ENCODE measurements at places on chromosomes 3 and 15.

DNA sequence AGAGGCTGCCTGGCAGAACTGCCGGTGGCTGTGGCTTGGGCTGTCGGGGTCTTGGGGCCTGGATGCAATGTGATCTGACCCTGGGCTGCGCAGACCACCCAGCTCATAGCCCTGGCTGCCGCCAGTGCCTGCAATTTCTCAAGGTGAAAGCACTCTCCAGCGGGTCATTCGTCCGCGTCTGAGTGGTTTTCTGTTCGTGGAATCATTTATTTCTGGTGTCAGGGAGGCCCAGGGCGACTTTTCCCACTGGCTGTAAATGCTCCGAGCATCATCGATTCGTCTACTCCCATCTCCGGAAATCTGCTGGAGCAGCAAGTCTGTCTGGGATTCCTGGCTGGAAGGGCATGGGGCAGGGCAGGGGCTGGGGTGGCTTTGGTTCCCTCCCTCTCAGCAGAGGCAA lies 40.6 kb upstream of the ADPGK start:
- DNase-seq, result no peak

- no peak for DNase-seq
Measured at GRCh38 chr3:124364317-124365020, 365.8 kb upstream of the UMPS start.

DNA sequence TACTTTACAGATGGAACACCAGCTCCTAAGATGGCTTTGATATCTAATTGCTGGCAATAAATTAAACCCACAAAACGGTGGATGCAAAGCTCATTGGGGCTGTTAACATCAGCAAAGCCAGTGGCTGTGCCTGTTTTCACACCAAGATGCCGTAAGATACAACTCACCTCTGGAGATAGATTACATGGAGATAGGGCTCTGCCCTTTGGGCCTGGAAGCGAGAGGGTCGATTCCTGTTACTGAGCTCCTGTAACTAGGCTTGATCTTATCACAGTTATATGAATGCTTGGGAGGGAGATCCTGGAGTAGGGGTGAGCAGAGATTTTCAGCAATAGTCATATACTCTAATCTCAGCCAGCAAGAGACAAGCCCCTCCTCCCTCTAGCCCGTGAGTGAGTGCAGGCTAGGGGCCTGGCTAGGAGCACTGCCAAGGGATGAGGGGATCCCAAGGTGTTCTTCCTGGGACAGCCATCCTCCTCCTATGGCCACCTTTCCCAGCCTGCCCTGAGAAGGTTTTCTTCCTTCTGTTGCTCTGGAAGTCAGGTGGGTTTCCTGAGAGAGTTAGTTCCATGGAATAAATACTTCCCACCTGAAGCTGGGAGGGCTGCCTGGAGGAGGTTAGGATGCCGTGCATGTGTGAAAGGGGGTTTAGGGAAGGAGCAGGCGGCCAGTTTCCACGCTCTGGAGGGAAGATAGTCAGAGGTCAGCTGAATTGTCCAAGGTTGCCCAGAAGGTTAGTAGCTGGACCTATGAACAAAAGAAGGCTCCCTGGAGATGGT lies 18.1 kb upstream of the DOCK3 start:
- no peak for DNase-seq

DNA sequence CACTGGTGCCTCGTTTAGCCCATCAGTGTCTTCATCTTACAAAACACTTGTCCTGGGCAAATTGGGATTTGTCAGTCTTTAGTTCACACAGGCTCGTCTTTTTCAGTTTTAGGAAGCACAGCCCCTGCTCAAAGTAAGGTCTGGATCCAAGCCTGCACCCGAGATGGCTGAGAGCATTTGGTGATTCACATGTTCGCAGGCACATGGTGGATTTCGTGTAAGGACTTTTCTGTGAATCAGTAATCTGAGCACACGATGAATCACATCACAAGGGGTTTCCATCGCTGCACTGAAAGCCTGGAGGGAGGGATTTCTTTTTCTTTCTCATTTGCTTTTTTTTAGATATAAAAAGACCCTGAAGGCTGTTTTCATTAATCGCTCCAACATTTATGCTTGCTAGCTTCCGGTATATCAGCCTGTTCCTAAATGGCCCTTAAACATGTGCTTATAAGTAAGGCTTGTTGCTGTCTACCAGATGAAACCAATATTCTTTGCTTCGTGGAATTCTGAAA lies 435.6 kb upstream of the ATP10A start:
- no peak for DNase-seq

- DNase-seq, result no peak
Measured at GRCh38 chr3:109852283-109852682, 514.9 kb upstream of the DPPA4 start.

- no peak for DNase-seq
Measured at GRCh38 chr15:100802421-100803170, 77.0 kb upstream of the ALDH1A3 start.

GRCh38 chr3:137477614-137478013 lies 286.5 kb upstream of the SOX14 start:
- DNase-seq, result no peak

DNA sequence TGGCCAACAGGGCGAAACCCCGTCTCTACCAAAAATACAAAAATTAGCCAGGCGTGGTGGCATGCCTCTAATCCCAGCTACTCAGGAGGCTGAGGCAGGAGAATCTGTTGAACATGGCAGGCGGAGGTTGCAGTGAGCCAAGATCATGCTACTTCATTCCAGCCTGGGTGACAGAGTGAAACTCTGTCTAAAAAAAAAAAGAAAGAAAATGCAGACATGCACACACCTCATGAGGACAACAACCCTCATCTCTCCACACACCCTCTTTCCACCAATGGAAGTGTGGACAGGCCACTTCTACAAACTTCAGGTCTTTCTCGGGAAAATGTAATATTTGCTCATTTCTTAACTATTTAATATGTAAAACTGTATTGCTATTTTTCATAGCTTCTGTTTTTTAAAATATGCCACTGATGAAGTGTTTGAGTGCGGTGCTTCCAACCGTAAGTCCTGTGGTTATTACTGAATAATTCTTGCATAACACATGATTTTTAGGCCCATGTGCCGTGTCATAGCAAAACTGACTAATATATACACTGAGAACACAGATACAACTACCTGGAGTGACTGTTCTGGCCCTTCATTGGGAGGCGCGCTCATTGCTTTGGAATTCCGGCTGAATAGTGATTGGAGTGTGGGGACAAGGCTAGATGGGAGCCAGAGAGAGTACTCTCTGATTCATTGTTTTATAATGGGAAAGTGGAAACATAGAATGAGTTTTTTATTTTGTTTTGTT lies 23.1 kb downstream of the LRRC31 start:
- no peak for DNase-seq

DNA sequence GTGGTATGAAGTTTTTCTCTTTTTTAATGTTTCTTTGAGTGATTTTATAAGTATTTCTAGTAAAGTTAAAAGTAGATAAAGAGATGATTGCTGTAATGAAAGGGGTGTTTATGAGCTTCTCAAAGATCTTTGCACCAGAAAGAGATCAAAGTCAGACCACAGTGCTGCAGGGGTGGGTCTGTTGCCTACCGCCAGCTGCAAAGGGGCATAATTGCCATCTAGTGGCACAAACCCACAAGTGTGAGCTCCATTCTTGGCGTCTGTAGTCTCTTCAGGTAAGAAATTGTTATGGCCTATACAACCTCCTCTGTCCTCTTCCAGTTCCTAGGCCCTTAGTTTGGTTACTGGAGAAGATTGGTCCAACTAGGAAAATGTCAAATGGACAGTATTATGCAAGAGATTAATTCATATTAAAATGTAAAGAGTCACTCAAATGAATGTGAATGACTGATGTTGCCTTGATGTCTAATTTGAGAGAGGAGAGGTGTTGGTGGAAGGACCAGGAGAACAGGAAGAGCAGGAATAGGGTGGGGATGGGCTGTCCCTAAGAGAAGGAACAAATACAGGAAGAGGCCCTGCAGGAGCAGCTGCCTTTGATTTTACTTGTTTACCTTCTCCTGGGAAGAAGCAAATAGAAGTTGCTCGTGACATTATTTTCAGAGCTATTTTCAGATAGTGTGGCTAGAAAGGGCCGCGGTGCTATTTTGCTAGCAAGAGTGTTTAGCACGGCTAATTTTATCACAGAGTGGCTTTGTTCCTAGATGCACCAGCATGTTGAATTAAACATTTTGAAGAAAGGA lies 53.0 kb upstream of the GSK3B start:
- peak; percentile 22 for DNase-seq

GRCh38 chr3:116444115-116444747 lies 1.1 kb downstream of the LSAMP start:
- DNase-seq, result no peak

- DNase-seq, result no peak
Measured at GRCh38 chr3:13025090-13025489, 48.1 kb downstream of the IQSEC1 start.

- no peak for DNase-seq
Measured at GRCh38 chr3:63910001-63910400, 2.2 kb downstream of the SCAANT1 start.

DNA sequence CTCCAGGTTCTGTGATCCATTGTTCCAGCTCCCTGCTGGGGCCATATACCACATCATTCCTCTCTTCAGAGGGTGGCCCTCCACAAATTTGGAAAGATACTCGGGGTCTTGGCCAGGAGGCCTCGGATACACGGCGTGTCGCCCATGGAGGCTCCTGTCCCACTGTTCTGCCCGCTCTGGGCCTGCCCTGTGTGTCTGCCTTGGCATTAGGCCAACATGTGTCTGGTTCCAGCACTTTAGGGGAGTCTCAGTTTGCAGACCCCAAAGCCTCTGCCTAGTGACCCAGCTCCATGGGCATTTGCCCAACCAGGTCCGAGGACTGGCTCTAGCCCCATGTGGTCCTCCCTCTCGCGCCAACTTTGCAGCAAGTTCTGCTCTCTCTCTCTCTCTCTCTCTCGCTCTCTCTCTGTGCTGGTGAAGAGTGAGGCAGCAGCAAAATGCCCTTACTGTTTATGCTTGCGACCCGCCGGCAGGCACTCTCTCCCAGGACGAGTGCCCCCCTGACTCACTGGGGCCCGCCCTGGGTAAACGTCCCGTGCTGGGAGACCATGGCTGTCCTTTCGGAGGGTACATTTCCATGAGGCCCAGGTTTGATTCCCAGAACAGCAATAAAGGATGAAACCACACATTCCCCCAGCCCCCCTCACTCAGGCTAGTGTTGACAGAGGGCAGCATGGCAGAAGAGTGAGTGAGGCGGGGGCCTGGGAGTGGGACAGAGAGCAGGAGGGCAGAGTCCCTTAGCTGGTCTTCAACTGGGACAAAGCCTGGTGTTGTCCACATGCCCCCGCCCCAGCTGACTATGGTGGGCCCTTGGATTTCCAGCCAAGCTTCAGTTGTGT lies 77.9 kb downstream of the ISG20 start:
- DNase-seq, result no peak

DNA sequence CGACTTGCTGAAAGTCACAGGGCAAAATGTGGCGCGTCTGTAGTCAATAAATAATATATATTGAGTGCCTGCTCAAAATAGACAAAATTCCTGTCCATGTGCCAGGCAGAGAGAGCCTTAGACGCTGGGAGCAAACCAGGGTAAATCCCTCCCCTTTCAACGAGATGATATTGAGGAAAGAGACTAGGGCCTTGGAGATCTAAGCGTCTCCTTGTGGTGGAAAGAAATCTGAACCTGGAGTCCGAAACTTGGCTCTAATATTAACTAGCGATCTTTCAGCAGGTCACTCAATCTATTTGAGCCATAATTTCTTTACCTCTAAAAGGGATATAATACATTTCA lies 348 bp upstream of the DPP8 start:
- DNase-seq, result no peak

DNA sequence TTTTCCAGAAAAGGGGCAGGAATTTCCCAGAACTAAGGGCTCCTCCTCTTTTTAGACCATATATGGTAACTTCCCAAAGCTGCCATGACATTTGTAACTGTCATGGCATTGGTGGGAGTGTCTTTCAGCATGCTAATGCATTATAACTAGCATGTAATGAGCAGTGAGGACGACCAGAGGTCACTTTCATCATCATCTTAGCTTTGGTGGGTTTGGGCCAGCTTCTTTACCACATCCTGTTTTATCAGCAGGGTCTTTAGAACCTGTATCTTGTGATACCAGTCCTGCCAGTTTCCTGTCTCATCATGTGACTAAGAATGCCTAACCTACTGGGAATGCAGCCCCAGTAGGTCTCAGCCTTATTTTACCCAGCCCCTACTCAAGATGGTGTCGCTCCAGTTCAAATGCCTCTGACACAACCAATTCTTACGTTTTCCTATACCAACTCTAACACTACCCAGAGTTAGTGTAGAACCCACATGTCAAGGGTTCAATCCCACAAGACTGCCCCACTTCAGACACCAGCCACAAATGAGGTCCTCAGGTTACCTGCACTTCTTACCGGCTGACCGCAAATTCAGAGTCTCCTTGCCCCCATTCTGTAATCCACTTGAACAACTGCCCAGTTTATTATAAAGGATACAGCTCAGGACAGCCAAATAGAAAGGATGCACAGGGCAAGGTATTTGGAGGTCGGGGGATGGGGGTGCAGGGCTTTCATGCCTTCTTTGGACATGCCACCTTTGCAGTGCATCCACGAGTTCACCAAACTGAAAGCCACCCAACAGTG lies 17.7 kb downstream of the FOXB1 start:
- no peak for DNase-seq

DNA sequence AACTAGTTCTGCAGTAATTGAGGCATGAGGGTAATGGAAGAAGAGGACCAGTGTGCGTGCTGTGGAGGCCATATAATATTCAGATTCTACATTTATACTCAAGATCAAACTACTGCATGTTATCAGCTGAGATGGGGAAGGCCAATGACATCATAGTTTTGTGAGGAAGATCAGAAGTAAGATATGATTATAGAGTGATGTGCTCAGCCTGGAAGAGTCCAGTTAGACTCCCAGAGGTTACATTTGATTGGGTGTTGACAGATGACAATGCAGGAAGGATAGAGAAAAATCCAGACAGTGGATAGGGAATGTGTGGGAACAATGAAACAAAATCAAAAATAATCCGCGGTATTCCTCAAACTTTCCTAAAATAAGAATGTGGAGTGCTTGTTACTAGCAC lies 35.4 kb downstream of the GOLIM4 start:
- no peak for DNase-seq

DNA sequence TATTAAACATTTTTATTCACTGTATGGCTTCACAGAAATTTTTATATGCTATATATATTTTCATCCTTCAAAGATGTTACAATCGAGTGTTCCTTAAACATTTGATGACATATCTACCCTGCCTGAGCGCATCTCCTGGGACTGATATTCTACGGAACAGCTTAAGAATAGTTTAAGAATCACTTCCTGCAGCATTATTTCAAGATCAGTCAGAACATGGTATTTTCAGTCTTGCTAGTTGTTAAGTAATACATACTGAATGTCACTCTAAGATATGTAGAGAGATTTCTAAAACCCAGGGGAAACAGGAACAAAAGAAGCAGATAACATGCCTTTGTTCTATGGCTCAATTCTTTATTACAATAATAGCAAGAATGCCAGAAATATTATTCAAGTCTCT lies 8.7 kb downstream of the COL8A1 start:
- DNase-seq, result no peak

GRCh38 chr15:41919201-41919820 lies 25.5 kb upstream of the SPTBN5 start:
- DNase-seq, result no peak

DNA sequence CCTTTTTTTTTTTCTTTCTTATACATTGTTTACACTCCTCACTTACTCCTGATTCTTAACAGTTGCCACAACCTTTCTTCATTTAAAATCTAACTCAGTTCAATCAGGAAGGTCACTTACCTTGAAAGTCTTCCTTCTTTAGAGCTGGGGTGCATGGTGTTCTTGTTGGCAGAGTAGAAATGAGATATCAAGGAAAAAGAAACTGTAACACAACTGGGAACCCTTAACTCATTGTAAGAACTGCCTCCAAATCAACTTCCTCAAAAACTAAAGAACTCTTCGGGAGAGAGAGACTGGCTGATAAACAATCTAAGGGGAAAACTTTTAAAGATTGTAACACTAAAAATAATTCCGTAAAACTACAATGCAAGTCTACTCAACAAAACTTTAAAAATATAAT lies 1.4 kb upstream of the APPL1 start:
- no peak for DNase-seq
